ENCODE measurements at places on chromosomes 3 and 15.

- DNase-seq, result no peak
Observed at GRCh38 chr15:91930092-91930491, 76.6 kb downstream of the SLCO3A1 start.

- DNase-seq, result no peak
Observed at GRCh38 chr3:40287248-40287647, 22.3 kb upstream of the EIF1B start.

DNA sequence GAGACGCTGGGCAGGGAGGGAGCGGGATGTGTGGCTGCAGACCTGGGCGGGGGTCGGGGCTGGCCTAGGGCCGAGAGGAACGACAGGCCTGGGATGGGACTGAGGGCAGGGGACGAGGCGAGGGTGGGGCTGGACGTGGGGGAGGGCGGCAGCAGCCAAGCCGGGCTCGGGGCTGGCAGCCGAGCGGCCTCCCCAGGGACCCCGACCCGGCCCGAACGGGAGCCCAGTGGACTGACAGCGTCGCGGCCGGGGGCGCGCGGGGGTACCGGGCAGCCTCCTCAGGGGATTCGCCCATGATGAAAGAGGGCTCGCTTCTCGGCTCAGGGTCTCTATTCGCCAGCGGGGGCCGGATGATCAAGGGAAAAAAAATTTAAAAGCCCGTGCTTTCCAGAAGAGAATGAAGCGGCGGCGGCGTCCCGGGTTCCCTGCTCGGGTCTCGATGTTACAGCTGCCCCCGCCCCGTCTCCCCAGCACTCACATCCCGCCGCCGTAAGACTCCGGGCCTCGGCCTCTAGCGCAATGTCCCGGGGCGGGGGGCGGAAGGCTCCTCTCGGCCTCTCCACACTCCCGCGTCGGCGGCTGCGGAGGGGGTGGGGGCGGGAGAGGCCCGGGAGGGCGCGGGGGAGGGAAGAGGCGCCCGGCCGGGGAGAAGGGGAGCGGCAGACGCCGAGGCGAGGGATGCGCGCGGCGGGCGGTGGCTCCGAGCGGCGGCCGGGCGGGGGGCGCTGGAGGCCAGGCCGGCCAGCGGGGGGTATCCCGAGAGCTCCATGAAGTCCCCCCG, 4.3 kb downstream of the PTH1R start:
- DNase-seq, result no peak

DNA sequence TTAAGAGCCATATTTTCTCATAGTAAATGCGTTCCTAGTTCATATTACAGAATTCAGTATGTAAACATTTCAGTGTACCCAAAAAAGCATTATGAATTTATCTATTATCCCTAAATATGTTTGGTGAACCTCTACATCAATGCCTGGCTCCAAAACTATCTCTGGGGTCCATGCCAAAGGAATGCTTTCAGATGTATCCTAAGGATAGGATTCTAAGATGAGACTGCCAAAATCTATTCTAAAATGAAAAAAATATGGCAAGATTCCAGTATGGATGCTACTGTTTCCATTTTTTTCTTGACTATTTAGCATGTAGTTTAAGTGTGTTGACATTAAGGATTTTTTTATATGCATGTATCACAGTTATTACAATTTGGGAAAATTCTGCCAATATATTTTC, 18.8 kb downstream of the EIF5A2 start:
- DNase-seq, result no peak
